ENCODE measurements at places on chromosomes 4 and X.
A peak's percentile ranks its signal among the peaks of the same experiment; 100 is the strongest.

DNA sequence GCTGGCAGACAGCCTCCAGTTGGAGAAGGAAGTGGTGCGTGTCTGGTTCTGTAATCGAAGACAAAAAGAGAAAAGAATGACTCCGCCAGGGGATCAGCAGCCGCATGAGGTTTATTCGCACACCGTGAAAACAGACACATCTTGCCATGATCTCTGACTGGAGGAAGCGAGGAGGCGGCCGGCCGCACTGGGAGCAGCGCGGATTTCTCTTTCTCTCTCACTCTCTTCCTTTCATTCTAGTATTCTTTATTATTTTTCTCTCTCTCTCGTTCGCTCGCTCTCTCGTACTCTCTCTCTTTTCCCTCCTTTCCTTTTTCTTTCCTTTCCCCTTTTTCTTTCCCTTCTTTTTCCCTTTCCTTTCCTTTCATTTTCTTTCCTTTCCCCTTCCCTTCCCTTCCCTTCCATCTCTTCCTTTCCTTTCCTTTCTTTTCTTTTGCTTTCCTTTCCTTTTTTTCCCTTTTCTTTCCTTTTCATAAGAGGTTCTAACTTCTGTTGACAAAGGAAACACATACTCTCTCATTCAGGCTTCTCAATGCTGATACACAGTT, 1.2 kb downstream of the POU3F4 start:
- no peak for DNase-seq

- no peak for DNase-seq
Observed at GRCh38 chr4:125423124-125423523, 108.4 kb downstream of the FAT4 start.

GRCh38 chr4:118280501-118281218, 72.1 kb downstream of the PRSS12 start:
- peak; percentile 62 for DNase-seq

GRCh38 chr4:43394976-43395375, 502.5 kb downstream of the GRXCR1 start:
- DNase-seq = no peak

DNA sequence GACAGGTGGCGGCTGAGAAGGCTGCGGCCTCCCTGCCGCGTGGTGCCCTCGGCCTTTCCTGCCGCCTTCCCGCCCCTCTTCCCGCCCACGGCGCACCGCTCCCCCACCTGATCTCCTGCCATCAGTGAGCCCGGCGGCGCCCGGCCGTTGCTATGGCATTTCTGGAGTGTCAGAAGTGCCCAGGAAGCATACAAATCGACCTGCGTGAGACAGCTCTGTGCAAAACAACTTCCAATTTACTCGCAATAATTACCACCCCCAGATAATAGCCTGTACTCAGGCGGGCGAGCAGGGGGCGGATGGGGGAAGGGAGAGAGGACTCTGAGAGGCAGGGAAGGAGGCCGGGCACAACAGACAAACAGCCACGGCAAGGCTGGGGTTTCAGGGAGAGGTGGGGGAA, 16.6 kb upstream of the ERCC6L start:
- DNase-seq = no peak

- DNase-seq = no peak
Observed at GRCh38 chr4:38015886-38016515, 55.8 kb downstream of the PTTG2 start.

DNA sequence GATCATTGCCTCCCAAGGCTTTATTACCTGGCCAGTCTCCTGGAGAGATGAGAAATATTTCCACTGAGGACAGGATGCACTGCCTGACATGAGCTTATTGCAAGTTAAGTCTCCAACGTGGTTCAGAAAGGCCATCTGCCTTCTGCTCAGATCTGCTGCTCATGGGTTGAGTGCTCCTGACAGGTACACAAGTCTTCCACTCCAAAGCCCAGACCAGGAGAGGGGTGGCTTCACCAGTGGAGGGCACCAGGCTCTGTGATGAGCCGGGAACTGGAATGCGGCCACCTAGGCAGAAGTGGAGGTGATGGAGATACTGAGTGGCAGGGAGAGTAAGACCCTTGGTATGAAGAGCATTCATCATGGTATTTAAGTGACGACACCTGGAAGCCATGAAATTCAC, 79.5 kb upstream of the IRF2 start:
- DNase-seq = no peak

- DNase-seq = no peak
Observed at GRCh38 chr4:177511611-177512010, 69.4 kb upstream of the AGA start.

- no peak for DNase-seq
Observed at GRCh38 chrX:82813671-82814078, 694.4 kb upstream of the POU3F4 start.

- DNase-seq = no peak
Observed at GRCh38 chrX:136473663-136474062, 14.1 kb upstream of the BRS3 start.

DNA sequence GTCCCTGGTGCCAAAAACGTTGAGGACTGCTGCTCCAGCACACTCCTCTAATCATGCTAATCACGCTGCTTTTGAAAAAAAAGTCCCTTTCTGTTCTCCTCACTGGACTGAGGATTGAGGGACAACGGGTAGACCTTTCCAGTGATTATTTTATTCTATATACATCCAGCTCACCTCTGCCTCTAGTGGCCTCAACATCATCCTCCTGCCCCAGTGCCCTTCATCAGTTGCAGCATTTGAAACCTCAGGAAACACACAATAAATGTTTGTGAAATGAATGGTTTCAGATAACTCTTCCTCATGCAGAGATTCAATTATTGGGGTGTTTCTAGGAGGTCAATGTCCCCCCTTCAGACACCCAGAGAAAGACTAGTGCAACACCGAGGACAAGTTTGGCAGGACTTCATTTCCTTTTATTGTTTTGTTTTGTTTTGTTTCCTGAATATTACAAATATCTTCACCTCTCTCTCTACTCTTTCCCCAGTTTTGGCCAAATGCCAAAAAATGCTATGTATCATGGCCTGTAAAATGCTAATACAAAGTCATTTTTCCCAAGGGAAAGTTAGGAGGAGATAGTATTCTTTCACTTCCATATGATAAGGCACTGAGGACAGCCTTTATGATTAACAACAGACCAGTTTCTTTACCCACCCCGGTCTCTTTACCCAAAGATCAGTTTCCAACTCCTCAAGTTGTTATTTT, 460.1 kb upstream of the SLIT2 start:
- no peak for DNase-seq

- peak; percentile 64 for DNase-seq
Observed at GRCh38 chr4:137531168-137531985, 917 bp downstream of the PCDH18 start.
